ENCODE measurements at places on chromosomes 3 and 15. TPM values are rescaled to one million over a fixed set of nuclear protein-coding genes. Genes with fewer than 3 reads are reported as not detected.

DNA sequence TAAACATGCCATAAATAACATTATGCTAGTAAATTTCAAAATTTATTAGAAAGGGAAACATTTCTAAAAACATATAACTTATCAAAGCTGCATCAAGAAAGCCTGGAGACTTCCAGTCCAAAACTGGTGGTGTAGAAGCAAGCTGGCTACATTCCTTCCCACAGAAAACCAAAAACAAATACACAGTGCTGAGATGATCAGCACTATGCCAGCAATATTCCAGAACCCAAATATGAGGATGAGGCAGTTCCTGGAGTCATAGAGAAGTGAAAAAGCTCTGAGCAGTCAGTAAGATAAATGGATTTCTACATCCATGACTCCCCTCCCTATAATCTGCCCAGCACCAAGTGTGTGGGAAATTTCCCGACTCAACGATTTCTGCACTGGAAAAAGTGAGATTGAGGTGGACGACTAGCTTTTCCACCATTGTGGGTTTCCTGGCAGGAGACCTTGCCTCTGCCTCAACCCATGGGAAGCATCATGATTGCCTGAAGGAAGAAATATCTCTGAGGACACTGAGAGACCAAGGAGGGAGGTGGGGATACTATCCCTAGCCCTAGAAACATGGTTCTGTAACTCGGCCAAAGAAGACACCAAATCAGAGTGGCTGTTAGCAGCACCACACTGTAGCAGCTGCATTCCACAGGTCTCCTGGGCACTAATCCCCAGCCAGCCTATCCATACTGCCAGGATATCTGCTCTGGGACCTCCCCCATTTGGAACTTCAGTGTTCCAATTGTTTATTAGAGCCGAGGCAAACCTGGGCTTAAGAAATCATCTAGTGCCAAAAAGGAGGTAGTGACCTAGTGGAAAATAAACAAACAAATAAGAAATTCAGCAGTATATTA lies 11.8 kb upstream of the CLN6 start:
- DNase-seq, result no peak

GRCh38 chr3:43998370-43998835 lies 243.3 kb upstream of the TOPAZ1 start:
- DNase-seq, result no peak

DNA sequence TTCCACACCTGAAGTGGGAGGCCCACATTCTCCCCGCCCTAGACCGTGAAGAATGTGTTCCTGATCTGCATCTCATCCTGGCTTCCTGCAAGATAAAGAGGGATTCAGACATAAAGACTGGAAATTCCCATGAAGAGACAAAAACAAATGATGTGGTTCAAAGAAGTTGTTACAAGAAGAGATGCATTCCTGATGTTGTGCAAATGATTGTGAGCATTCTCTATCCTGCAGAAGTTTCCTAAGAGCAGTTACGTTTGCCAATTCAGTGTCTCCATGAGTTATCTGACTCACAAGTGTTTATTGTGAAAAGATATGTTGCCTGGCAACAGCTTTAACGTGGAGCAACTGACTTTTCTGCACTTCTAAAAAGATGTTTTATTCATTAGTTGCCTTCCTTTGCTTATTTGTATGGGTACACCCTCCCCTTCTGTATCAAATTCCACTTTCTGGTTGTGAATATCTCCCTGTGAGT lies 107.8 kb downstream of the ZIC4 start:
- no peak for DNase-seq

DNA sequence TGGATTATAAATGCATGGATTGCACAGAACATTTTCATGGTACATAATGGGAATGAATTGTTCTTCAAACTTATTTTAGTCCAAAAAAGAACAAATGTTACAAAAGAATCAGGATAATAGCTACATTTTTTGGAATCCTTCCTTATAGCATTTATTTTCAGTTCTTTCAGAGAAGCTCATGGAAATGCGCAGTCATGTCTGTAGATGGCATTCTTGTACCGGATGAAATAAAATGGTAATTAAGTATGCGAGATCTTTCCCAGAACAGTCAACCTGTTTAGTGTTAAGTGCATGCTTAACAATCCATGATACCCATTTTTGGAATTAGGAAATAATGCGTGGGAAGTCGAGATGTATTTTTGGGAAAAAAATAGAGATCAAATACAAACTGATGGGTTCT lies 38.2 kb upstream of the GOLGA8B start:
- DNase-seq, result no peak

GRCh38 chr3:42508562-42508961 lies 6.1 kb downstream of the VIPR1 start:
- DNase-seq, result no peak

- no peak for DNase-seq
Observed at GRCh38 chr3:3180456-3180855, 965 bp upstream of the CRBN start.

DNA sequence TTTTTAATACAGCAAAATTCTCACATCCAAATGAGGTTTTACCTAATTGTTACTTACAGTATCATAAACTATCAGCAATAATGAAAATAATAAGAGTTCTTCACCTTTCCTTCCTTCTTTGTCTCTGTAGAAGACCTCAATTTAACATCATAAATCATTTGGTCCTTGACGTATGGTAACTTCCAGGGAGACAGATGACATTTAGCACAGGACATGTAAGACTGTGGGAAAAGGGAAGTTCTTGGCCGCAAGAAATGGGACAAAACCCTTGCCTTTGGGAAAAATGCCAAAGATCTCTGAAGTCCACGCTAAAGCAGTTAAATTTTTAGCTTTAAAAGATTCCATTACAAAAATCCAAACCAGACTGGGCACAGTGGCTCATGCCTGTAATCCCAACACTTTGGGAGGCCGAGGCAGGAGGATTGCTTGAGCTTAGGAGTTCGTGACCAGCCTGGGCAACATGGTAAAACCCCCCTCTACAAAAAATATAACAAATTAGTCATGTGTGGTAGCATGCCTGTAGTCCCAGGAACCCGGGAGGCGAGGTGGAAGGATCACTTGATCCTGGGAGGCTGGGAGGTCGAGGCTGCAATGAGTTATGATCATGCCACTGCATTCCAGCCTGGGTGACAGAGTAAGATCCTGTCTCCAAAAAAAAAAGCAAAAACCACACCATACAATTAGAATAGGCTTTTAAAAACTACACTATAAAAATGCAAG lies 8.8 kb downstream of the PTPN9 start:
- no peak for DNase-seq

DNA sequence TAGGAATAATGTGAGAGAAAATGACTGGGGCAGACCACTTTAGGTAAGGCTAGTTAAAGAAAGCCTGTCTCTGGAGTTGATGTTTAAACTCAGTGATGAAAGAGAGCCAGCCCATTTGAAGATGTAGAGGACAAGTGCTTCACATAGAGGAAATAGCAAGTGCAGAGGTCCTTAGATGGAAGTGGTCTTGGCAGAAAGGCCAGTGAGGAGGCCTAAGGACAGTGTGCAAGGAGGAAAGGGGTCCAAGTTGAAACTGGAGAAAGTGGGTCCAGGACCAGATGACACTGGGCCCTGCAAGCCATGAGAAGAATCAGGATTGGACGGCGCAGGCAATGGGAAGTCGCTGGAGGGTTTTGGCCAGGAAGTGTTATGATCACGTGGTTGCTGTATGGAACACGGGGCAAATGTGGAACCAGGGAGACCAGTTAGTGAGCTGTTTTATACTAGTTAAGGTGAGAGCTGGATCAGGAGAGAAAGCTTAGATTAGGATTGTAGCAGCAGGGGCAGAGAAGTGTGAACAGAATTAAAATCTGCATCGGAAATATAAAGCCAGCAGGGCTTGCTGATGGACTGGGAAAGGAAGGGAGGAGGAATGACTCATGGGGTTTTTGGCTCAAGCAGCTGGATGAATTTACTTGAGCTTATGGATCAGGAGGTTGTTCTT lies 48.0 kb upstream of the SCAANT1 start:
- no peak for DNase-seq

DNA sequence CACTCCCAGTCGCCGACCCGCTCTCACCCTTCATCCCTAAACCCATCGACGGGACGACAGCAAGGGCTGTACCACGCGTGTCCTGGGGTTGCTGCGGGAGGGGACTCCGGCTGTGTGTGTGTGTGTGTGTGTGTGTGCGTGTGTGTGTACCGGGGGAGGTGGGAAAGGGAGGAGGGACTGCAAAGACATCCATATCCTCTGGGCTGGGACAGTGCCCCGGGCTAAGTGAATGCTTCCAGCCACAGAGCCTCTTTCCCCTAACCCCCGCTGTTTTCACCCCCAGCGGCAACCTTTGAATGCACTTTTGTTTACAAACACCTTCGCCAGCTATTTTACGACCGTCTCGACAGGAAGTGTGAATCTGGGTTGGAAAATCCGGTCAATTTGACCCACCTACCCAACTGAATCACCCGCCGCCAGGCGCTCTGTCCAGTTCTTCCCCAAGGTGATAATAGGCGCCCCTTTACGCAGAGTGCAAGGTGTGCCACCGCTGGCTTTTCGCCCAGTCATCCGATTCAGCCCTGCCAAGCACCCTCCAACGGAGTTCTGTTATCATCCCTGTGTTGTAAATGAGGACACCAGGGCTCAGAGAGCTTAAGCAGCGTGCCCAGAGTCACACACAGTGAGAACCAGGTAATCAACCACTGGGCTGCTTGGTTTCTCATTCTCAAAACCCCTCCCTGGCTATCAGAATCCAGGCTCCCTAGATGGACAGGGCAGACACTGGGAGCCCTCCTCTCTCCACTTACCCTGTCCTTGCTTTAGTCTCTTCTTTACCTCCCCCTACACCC lies 739 bp upstream of the AMOTL2 start:
- DNase-seq, result peak; percentile 75

GRCh38 chr3:36362973-36363372 lies 17.3 kb upstream of the STAC start:
- no peak for DNase-seq

GRCh38 chr3:53780171-53780570 lies 66.0 kb downstream of the CHDH start:
- DNase-seq, result no peak

GRCh38 chr15:34664418-34664817 lies 81.0 kb upstream of the GOLGA8B start:
- DNase-seq, result no peak

GRCh38 chr15:40032125-40032839 lies 6.7 kb downstream of the SRP14 start:
- no peak for DNase-seq

GRCh38 chr15:61339516-61339915 lies 110.4 kb upstream of the RORA start:
- no peak for DNase-seq

- no peak for DNase-seq
Observed at GRCh38 chr15:47862402-47862801, 145.1 kb downstream of the SEMA6D start.

- no peak for DNase-seq
Observed at GRCh38 chr3:65597226-65597951, 441.3 kb downstream of the MAGI1 start.

DNA sequence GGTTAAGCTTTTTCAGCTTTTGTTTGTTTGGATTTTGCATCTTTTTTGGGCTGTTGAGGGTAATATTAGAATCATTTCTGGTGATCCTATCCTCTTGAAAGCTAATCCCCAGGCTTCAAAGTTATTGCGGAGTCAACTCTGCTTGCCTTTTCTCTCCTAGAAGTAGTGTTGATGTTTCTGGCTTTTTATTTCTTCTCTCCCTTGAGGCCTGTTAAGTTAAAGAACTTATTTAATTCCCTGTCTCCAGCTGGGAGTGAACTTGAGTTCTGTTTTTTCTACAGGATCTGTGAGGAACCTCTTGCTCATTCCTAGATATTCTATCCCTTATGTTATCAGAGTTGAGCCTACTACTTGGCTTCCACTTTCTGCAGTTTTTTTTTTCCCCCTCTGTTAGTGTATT lies 34.1 kb upstream of the CACNA1D start:
- no peak for DNase-seq

- DNase-seq, result no peak
Observed at GRCh38 chr3:88005066-88005465, 53.7 kb downstream of the CGGBP1 start.

GRCh38 chr3:31565288-31565687 lies 32.6 kb downstream of the STT3B start:
- no peak for DNase-seq

GRCh38 chr3:11641316-11641682 lies 2.4 kb downstream of the VGLL4 start:
- DNase-seq, result no peak

- DNase-seq, result no peak
Observed at GRCh38 chr3:10546820-10547263, 41.5 kb upstream of the ATP2B2 start.

DNA sequence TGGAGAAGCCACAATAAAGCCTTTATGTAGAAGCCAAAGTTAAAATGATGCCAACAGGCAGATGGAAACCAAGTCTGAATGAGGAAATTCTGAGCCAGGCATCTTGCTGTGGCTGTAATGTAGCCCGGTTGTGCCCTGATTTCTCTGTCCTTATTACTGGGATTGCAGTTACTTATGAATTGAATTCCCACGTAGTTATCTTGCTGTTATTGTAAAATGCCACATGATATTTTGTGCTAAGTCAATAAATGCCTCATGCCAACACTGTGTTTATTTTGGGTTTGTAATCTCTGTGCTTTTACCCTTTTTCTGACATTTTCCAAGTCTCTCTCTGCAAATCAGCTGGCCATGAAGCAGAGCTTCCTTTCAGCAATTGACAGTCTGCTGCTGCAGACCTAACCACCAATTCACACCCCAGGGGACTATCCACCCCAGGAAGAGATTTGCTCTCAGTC lies 486.1 kb upstream of the GOLIM4 start:
- no peak for DNase-seq

The PAQR5 gene
- 0.73 TPM for total RNA-seq

The CNTN3 gene
- 2.2 TPM for total RNA-seq

The MNS1 gene
- 0.94 TPM for total RNA-seq

The ACOX2 gene
- total RNA-seq, result 33.3 TPM

The MESP1 gene
- 11.6 TPM for total RNA-seq

The CHL1 gene
- total RNA-seq, result 24.2 TPM

The UROC1 gene
- total RNA-seq, result not detected

The ZCWPW2 gene
- 2.1 TPM for total RNA-seq

The PEX11A gene
- total RNA-seq, result 13.4 TPM

The SERPINI2 gene
- 0.40 TPM for total RNA-seq

The AGTR1 gene
- total RNA-seq, result 1.9 TPM

The KCNMB3 gene
- 0.89 TPM for total RNA-seq

The ERC2 gene
- total RNA-seq, result 0.81 TPM

The CCDC191 gene
- total RNA-seq, result 1.1 TPM

The NRG4 gene
- not detected for total RNA-seq
